Stimulated activated CD8-positive, alpha-beta memory T cell treated with anti-CD3 and anti-CD28 coated beads, Interleukin-4, amount 100 ng/mL, for 24 hours (primary cell): ENCODE measurements at places on chromosomes 5 and 9.
A peak's percentile ranks its signal among the peaks of the same experiment; 100 is the strongest.

DNA sequence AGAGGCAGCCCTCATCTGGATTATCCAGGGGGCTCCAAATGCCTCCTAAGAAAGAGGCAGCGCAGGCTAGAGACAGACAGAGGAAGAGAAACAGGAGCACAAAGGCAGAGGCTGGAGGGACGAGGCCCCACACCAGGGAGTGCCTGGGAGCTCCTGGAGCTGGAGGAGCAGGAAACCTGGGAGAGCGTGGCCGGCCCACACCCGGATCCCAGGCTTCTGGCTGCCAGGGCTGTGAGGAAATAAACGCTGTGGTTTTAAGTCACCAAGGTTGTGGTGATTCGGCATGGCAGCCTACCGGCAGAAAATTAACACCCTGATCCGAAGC lies 165.5 kb downstream of the OLFM1 start:
- no peak for DNase-seq

DNA sequence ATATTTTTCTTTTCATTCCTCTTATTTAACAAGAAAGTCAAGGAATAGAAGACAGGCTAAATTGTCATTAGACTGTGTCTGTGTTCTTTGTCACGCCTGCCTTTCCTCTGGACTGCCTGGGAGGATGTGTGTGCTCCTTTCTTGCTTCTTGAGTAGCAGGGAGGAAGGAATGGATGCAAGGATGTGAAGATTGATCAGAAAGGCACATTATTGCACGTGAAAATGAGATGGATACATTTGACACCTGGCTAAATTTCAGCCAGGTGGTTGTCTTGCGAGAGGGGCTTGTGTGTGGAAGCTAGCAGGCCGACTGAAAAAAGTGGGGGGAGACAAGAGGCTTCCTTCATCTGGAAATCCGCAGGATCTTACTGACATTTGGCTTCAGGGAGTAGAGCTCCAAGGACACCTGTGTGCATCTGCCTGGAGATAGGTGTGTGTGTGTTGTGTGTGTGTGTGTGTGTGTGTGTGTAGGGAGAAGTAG lies 200.1 kb downstream of the MEF2C start:
- DNase-seq, result no peak

GRCh38 chr5:86862093-86862492 lies 244.4 kb downstream of the COX7C start:
- DNase-seq, result no peak

DNA sequence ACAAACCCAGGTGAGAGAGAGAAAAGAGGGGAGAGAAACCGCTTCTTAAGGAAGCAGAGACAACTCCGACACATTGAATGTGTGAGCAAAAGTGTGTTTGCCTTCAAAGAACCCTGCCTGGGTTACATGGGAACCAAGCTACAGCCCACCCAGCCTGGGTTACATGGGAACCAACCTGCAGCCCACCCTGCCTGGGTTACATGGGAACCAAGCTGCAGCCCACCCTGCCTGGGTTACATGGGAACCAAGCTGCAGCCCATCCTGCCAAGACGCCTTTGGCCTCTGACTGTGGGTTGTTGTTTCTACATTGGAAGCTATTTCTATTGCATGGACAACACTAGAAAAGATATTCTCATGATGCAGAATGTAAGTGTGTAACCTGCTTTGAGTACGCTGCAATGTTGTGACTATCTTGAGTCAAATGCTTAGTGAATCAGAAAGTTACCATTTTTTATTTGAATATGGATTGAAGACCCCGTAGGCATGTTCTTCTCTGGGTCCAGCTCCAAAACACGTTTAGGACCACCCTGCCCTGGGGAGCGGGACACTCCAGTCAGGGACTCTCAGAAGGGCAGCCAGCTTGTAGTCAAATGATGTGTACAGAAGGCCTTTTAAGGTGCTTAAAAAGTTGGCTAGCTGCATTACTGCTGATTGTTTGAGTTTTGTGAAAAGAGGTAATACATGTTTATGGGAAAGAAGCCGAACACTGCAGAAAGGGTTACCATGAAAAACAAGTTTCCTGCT lies 39.1 kb upstream of the UNC5A start:
- DNase-seq, result no peak

- no peak for DNase-seq
Observed at GRCh38 chr5:172455087-172455381, 709 bp upstream of the SH3PXD2B start.

GRCh38 chr5:32003981-32004380 lies 170.1 kb downstream of the GOLPH3 start:
- no peak for DNase-seq

DNA sequence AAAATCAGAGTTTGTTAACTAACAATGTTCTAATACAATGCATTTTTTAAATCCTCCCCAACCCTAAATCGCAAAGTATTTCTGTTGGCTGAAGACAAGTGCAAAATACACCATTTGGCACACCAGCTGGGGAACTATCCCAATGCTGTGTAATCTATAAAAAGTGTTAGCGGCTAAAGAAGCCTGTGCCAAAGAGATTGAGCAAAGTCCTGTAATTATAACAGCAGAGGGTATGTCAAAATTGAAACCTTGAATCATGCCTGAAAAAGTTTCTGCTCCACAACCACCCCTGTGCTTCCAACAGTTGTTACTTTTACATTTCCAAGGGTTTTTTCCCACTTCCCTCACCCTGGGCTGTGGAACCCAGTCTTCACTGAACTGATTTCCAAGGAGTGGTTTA lies 83.1 kb upstream of the PLPP6 start:
- DNase-seq, result no peak

DNA sequence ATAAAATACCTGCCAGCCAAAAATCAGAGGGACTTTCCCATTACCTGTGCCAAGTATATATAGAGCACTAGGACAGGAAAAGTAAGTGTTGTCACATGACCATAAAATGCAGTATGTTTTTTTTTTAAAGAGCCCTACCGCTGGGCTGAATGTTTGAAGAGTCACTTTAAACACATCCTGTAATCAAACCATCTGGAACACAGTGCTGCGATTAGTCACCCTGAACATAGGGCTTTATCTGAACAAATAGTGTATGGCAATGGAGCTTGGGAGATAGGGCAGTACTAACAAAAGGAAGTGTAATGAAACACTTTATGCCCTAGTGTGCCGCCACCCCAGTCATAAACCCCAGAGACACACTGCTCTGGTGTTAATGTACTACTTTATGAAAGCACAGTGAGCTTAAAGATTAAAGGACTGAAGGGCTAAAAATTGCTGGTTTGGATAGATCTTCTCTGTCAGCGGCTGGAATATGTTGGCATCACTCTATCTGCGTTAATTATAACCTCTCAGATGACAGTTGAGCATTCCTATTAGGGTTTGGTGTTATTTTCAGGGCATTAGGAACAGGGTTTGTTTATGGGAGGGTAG lies 90.4 kb downstream of the ZNF608 start:
- no peak for DNase-seq

- DNase-seq, result no peak
Observed at GRCh38 chr9:134442085-134442474, 115.8 kb downstream of the RXRA start.

- DNase-seq, result no peak
Observed at GRCh38 chr5:100828071-100828897, 74.8 kb downstream of the ST8SIA4 start.

GRCh38 chr9:86676396-86676795 lies 270.9 kb downstream of the GAS1 start:
- no peak for DNase-seq

DNA sequence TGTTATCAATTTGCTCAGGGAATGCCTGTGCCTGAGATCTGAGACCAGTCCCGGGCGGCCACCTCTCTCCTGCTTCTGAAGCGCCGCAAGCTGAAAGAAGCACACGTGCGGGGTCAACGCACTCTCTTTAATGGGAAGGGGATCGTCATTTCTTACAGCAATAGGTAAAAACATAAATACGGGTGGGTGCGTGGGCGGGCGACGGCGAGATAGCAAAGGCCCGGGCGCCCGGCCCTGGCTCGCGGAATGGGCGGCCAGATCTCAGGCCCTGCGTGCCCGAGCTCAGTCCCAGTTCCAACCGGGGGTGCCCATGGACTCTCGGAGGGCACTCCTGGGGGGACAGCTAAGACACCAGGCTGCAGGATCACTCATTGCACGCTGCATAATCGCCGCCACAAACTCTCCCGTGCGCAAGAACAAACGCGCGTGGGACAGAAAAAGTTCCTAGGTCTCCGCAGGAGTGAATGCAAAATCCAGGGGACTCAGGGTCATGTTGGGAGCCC lies 3.0 kb downstream of the NKX2-5 start:
- no peak for DNase-seq

DNA sequence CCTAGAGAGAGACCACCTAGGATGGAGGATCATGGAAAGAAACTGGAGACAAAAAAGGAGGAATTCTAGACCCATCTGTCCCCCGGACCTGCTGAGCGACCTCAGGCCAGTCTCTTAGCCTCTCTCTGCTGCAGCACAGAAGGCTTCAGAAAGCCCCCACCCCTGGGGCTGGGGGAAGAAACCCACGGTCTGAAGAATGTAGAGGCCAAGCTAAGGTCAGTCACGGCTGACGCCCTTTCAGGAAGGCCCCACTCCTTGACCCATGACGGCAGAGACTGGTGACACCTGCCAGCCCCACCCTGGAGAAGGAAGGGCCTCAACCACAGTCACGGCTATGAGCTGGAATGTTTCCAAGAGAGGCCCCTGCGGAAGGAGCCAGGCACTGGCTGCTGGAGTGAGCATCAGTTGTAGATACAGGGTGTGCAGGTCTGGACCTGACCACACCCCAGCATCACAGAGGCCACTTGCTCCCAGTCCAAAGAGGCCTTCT lies 120.5 kb upstream of the BOD1 start:
- no peak for DNase-seq

DNA sequence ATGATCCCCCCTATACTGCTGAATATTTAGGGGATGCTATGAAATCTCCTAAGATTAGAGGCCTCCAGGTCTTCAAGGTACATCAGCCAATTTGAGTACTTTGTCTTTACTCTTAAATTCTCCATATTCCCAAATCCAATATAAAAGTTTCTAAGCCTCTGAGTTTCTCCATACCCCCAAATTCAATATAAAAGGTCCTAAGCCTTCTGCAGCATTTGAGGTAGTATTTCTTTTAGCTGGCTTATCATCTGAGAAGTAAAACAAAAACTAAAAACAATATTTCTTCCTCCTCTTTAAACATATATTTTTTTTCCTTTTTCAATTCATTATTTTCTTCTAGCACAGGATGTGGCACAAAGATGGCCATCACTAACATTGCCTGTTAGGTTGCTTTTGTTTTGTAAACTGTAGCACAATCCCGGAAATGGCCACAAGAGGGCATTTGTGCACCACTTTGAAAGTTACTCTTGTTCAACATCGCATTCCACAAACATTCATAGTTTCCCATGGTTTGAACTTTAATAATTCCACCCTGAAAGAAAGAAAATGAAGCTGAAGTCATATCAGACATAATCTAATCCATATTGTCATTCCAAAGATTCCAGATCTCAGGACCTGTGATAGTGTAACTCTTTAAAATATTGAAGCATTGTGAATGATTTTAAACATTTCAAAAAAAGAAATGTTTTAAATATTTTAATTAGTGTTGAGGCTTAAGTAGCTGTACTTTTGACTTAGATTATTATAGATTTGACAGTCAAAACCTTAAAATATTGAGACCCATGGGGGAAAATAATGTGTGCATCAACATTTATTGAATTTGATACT lies 21.0 kb upstream of the SCGB3A2 start:
- DNase-seq, result peak; percentile 6

GRCh38 chr5:100520348-100520747 lies 14.8 kb upstream of the FAM174A start:
- no peak for DNase-seq

GRCh38 chr5:178129296-178129695 lies 1.5 kb upstream of the RMND5B start:
- no peak for DNase-seq

- no peak for DNase-seq
Observed at GRCh38 chr5:55691265-55692105, 20.6 kb downstream of the SLC38A9 start.

- no peak for DNase-seq
Observed at GRCh38 chr9:29290516-29290915, 1717.2 kb upstream of the C9orf72 start.

DNA sequence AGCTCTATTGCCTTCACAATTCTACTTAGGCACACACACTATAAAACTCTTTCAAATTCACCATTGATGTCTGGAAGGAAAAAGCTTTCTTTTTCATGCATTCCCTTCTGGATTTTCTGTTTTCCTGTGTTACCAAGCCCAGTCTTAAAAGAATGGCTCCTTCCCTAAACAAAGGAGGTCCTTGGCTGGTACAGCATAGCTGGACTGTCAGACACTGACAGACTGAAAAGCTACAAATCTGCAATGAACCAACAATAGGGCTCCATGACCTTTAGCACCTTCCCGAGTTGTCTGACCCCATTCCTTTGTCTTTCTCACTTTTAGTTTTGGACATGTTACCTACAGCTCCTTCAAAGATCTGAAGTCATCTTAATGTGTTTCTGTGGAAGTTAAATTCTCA lies 382.5 kb downstream of the TMEM161B start:
- DNase-seq, result no peak

- no peak for DNase-seq
Observed at GRCh38 chr9:125472926-125473701, 211.5 kb downstream of the GAPVD1 start.

DNA sequence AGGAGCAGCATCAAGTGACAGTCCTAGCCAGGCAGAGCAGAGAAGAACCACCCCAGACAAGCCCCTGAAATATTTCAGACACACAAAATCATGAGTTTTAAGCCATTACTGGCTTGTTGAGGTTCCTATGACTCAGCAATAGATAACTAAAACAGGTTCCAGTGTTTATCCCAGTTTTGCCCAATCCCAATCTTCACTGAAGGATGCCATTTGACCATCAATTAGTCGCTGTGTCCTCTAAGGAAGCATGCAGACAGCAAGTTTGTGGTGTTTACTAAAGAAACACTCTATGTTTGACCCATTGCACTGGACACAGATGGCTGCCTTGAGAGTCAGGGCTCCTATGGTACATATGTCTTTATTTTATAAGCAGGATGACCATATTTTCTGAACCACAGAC lies 186.7 kb downstream of the SYK start:
- DNase-seq, result no peak

DNA sequence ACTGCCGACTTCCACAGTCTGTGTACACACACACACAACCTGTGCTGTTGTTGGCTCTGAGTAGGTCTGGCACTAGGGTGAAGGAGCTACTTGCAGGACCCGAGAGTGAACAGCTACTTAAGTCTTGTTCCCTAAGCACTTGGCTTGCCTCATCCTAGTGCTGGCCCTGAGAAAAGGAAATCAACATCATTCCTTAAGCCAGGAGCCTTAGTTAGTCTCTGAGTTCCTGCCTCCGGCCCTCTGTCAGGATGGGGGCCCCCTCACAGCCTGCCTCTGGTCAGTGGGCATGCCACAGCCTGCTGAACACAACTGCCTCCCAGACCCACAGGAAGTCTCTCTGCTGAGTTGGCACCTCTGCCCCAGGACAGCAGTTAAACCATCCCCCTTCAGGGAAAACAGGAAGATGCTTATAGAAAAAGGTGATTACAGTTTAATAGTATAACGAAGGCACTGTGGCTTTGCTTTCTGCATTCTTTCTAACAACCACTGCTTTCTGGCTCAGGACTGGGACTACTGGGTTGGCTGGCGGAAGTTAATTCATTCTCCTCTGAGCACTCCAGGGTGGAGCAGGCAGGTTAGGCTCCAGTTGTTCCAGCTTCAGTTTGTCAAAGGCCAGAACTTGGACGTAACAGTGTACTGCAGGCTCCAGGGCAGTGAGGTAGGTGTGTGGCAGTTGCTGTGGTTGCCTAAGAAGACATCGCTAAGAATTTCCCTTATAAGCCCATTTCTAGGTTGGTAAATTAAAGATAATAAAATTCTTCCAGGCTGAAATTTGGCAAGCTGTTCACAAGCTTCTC lies 2.8 kb downstream of the MAMDC2 start:
- no peak for DNase-seq
